NCI-H1417 (cell line): ENCODE measurements at places on chromosomes 6 and 20.

GRCh38 chr20:50172347-50173013 is 18.1 kb upstream of the CEBPB start:
- DNase-seq = no peak

GRCh38 chr6:167477688-167478087 is 152.8 kb downstream of the TTLL2 start:
- DNase-seq = no peak

DNA sequence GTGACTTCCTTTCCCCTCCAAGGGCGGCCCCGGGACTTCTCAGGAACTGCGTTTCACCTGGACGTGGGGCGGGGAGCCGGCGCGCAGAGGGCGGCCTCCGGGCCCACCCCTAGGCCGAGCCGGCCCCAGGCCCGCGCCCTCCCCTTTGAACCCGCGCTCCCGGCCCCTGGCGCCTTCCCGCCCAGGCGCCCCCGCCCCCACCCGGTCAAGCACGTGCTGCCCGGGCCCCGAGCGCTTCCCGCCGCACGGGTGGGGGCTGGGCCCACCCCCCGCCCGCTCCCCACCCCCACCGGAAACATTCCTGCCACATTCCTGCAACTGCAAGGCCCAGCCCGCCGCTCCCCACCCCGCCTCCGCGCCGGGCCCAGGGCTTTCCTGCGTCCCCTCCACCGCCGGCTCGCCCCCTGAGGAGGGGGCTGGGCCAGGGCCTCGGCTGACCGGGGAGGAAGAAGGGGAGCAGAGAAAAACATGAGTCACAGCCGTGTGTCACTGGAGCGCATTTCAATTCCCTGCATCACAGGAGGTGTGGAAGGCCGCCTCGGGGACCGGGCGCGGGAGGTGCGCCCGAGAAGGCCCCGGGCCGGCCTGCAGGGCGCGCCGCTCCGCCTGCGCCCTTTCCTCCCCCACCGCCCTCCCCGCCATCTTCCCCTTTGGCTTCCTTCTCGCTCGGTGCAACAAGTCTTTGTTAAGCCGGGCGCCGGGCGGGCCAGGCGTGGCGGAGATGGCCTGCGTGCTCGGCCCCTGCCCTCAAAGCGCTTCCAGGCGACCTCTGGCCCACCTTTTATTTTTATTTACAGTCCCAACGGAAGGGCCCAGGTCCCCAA is 1.2 kb upstream of the HMGA1 start:
- DNase-seq = no peak

DNA sequence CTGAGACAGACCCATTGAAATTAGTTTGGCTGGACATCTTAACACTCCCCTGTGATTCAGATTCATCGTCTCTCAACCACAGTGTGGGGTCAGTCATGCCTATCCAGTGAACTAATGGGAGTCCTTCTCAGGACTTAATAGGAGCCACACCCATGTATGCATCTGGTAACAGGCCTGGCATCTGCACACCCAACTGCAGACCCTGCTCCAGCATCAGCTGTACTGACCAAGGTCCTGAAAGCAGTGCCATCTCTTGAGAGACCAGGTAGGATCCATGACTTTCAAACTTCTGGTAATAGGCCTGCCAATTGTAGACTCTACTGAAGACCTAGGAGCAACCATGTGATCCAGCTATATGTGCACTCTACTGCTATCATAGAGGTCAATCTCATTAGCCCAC is 363.6 kb upstream of the POU3F2 start:
- no peak for DNase-seq

GRCh38 chr6:156719720-156720563 is 57.2 kb upstream of the ARID1B start:
- DNase-seq = peak; percentile 53

DNA sequence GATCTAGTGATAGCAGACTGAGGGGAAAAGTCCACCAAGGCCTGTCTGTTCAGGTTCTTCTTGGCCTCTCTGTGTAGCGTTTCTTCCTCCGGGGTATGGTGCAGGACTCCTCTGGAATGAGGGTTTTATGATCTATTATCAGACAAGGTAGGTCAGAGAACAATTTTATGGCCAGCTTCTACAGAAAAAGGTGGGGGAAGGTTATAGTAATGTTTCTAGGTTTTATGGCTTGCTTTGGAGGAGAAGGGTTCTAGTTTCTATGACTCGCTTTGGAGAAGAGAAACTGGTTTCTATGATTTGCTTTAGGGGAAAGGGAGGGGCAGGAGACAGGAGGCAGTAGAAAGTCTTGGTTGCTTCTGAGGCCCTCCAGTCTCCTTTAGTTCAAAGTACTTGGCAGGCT is 144.8 kb upstream of the LAMA2 start:
- DNase-seq = no peak

DNA sequence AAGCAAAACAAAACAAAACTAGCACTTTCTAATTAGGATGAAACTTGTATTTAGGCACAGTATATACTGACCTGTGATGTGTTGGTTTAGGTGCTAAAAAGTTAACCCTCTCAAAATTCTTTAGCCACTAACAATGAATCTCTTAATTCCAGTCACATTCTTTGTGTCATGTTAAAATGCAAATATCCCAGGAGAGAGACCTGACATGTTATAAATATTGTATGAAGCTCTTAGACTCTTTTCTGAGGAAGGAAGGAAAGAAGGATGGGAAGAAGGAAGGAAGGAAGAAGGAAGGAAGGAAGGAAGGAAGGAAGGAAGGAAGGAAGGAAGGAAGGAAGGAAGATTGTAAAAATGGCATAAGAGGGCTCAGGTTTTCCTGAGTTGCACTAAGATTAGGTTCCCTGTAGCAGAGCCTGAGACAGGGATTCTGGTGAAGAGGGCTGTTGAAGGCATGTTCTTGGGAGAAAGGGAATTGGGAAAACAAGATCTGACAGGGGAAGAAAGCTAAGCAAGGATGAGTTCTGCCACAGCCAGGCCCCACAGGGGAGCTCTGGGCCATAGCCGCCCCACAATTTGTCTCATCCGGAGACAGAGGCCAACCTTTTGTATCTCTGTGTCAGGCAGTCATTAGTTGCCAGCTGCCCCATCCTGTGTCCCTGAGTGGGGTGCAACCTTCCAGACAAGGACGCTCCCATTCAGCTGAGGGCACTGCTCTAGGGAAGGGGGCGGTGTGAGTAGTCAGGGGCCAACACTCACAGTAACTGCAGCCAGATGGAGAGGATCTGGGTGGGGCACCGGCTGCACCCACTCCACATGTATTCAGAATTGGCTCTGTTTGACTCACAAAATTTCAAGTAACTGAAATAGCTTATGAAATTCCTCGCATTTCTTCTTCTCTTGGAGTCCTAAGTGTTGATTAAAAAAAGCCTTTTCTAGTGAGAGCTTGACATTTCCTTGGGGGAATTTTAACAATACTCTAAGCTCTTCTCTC is 189.3 kb upstream of the ARG1 start:
- DNase-seq = no peak

DNA sequence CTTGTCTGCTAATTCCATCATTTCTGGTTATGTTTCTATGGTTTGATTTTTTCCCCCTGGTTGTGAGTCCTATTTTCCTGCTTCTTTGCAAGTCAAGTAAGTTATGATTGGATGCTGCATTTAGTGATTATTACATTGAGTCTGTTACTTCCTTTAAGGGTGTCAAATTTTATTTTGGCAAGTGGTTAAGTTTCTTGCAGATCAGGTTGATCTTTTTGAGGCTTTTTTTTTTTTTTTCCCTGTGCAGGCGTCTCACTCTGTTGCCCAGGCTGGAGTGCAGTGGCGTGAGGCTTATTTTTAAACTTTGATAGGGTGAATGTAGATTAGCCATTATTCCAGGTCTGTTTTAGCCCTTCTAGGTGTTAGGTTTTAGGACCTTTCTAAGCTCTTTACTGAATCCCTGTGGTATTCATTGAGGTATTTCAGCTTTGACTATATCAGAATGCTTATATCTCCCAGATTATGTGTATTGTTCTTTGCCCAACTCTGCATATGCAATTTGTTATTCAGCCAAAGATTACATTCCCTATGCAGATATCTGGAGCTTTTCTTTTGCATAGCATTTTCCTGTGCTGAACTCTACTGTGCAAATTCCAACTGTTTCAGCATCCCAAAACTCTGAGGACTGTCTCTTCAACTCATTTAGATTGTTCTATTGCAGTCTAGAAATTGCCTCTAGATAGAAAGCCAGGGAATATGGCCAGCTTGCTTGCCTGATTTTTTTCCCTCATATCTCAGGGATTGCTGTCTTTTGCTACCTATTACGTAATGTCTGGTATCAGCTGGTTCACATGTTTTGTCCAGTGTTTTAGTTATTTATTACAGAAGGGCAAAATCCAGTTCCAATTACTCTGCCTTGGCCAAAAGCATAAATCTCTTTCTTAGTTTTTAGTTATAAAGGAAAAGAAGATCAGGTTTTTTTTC is 113.3 kb downstream of the AFG1L start:
- no peak for DNase-seq

- DNase-seq = no peak
Measured at GRCh38 chr20:47922269-47922668, 137.0 kb upstream of the SULF2 start.

- no peak for DNase-seq
Measured at GRCh38 chr6:32402812-32403211, 4.2 kb downstream of the BTNL2 start.

DNA sequence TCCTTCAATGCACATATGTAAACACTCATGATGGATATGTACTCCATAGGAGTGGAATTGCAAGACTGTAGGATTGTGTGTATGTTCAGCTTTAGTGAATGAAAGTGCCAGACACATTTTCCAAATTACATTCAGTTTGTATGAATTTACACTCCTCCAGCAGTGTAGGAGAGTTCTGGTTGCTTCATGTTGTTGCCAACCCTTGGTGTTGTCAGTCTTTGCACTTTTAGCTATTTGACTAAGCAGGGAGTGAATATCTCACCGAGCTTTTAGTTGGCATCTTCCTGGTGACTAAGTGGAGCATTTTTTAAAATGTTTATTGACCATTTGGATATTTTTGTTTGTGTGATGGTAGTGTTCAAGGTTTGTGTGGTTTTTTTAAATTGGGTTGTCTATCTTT is 23.9 kb downstream of the NKX2-4 start:
- DNase-seq = no peak

- peak; percentile 93 for DNase-seq
Measured at GRCh38 chr6:133432021-133432989, 191.1 kb downstream of the EYA4 start.
